NCI-H524 (cell line): ENCODE measurements at places on chromosomes 2 and 18.

- peak; percentile 17 for DNase-seq
Measured at GRCh38 chr18:47997338-47997780, 66.9 kb upstream of the SMAD2 start.

DNA sequence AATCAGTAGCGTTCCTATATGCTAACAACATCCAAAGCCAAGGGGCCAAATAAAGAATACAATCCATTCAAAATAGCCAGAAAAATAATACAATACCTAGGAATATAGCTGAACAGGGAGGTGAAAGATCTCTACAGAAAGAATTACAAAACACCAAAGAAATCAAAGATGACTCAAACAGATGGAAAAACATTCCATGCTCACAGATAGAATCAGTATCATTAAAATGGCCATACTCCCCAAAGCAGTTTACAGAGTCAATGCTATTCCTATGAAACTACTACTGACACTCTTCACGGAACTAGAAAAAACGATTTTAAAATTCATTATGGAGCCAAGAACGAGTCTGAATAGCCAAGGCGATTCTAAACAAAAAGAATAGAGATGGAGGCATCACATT lies 57.4 kb downstream of the CCBE1 start:
- DNase-seq = no peak

DNA sequence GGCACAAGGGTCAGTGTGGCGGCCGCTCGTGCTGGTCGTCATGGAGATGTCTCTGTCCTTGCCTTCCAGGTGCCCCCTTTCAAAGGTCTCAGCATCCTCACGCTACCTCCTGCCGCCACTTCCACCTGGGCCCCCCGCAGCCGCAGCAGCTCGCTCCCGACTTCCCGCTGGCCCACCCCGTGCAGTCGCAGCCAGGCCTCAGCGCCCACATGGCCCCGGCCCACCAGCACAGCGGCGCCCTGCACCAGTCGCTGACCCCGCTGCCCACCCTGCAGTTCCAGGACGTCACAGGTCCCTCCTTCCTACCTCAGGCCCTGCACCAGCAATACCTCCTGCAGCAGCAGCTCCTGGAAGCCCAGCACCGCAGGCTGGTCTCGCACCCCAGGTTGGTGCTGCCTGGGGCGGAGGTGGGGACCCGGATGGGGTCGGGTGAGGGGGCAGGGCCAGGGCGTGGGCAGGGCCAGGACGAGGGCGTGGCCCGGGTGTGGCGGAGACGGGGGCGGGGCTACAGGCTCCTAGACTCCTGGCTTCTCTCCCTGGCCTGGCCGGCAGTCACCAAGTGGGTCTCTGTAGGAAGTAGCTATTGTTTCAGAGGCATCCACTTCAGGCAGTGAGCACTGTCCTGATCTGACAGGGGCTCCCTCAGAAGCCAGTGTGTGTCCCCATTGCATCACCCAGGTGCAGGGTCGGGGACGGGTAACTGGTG lies 223.7 kb downstream of the LOXHD1 start:
- DNase-seq = no peak

- DNase-seq = peak; percentile 24
Measured at GRCh38 chr2:58378152-58378551, 137.0 kb upstream of the FANCL start.

DNA sequence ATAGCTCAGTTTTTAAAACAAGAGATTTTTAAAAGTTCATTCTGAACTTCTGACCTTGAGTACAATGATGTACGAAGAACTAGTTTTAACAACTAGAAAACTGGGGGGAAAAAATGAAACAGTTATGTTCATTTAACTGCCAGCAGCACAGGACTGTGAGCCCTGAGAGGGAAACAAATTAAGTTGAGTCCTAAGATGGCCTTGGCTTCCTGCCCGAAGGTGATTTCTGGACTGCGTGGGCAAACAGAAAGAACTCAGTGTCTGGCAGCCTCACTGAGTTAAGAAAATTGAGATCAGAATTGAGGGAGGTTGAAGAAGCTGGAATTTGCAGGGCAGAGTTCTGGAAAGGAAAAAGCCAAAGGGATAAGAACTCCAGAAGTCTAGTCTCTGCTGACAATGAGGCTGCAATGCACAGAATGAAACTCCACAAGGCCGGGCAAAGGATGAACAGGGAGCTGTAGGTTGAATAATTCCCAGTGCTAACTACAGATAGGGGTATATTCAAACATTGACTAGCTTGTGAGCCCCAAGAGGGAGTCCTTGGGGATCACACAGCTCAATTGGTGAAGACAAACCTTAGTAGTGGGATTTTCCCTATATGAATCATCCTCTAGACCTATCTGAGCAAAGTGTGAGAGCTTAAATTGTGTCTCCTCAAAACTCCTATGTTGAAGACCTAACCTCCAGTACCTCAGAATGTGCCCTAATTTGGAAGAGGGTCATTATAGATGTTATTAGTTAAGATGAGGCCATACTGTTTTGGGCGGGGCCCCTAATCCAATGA lies 13.1 kb upstream of the CRACDL start:
- no peak for DNase-seq

DNA sequence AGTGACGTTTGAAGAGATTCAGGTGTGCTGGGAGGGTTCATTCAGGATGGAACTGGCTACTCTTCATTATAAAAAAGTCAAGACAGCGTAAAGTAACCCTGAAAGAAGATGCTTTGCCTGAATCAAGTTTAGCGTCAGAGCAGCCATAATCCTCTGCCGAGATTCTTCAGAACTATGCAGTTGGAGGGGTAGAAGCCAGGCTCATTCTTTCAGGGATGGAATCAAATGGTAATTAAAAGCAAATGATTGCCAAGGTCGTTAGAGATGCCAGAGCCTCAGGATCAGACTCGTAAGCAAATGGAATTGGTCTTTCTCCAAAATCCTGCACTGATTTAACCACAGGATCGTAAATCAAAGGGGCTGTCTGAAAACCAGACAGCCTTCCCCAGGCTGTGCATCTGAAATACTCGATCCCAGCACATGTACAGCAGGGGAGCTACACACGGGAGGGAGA lies 21.9 kb downstream of the APCDD1 start:
- no peak for DNase-seq

- no peak for DNase-seq
Measured at GRCh38 chr18:77087393-77088141, 45.0 kb downstream of the MBP start.

DNA sequence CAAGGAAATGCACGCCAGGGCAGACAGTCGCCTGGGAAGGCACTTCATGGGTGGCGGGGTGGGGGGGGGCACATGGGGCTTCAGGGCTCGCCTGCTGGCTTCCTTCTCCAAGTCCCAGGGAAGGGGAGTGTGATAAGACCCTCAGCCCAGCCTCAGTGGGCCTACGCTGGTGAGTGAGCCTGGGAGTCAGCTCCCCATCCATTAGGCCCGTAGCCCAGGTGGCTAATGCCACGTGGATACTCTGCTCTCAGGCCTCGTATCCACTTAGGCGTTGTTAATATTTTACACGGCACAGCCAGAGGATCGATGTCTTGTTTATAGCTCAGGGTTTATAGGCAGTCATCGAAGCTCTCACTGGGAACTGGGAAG lies 47.1 kb downstream of the KCNIP3 start:
- DNase-seq = no peak

DNA sequence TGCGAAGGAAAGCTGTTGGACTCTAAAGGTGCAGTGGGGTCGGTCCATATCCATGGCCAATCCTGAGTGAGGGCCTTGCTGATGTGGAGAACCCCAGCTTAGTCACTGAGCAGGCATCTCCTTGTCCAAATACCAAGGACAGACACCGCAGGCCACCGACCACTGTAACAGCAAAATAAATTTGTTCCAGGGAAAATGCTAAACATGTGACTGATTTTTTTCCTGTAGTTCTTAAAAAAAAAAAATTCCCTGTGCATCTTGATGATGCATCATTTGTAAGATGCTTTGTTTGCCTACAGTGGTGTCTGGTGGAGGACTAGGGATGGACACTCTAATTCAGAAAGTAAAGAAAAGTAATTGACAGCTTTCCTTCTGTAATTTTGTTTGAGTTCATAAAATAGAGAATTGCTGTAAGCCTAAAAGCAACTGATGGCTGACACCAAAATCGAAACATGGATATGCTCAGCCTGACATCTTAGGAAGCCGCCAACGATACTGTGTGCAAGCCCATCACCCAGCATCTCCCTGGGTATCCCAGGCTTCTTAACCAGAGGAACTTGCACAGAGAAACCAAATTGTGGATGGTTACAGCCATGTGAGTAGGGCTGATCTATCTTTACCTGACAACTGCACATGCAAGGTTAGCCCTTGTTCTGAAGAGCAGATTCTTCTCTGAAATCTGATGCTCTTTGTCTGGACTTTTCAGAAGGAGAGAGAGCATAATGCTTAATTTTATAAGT lies 188.6 kb downstream of the ARL4C start:
- DNase-seq = no peak

DNA sequence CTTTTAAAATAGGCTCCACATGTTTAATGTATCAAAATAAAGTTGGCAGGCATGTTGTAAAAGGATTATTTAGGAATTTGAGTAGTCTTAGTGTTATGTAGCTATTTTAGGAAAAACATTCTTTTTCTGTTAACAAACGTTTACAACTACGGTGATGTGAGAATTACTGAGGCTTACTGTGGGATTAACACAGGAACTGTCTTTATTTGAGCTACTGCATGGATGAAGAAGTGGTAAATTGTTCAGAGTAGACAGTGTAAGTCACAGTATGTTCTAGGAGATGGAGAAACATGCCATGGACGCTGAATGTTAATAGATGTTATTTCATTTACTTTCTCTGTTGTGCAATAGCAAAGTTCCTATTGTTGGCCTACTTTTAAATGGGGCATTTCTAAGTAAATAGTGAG lies 1.6 kb downstream of the PPM1B start:
- DNase-seq = peak; percentile 51

- DNase-seq = no peak
Measured at GRCh38 chr2:239570971-239571520, 170.2 kb upstream of the HDAC4 start.

DNA sequence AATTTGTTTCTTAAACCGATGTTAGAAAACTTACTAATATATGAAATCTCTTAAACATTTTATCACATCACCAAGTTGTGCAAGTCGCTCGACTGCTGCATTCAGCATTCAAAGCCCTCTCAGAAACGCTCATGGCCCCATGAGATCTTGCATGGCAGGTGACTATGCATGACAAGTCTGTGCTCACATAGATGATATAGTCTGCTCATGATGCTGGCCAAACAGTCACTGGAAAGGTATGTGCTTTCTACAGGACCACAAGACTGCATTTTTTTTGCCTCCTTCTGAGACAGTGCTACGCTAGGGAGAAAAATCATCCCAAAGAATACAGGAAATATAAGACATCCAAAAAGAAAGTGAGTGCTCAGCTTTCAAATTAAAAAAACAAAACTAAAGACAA lies 98.3 kb upstream of the ZBTB14 start:
- DNase-seq = no peak

- DNase-seq = no peak
Measured at GRCh38 chr2:3470166-3470651, 49.1 kb downstream of the ADI1 start.

GRCh38 chr18:9139400-9140039 lies 2.9 kb downstream of the ANKRD12 start:
- no peak for DNase-seq

DNA sequence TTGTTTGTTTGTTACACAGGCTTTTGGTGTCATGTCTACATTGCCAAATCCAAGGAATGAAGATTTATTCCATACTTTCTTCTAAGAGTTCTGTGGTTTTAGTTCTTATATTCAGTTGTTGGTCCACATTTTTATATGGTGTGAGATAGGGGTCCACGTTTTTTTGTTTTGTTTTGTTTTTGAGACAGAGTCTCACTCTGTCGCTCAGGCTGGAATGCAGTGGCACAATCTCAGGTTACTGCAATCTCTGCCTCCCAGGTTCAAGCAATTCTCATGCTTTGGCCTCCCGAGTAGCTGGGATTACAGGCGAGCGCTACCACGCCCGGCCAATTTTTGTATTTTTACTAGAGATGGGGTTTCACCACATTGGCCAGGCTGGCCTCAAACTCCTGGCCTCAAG lies 8.2 kb downstream of the RALBP1 start:
- no peak for DNase-seq

DNA sequence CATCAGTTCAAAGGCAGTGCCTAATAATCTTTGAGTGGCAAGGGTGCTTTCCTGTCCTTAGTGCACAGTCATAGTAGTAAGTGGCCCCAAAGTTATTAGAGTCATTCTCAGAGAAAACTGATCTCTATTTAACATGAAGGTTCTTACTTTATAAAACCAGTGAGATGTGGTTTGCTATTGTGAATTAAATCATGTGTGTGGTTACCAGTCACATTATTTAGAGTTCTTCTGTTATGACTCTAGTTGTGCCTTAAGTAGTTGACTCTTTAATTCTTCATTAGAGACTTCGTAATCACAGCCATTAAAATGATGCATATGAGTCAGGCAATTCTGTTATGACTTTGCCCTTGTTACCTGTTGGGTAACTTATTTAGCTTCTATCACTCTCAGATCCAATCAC lies 1392.9 kb upstream of the ACVR2A start:
- no peak for DNase-seq

DNA sequence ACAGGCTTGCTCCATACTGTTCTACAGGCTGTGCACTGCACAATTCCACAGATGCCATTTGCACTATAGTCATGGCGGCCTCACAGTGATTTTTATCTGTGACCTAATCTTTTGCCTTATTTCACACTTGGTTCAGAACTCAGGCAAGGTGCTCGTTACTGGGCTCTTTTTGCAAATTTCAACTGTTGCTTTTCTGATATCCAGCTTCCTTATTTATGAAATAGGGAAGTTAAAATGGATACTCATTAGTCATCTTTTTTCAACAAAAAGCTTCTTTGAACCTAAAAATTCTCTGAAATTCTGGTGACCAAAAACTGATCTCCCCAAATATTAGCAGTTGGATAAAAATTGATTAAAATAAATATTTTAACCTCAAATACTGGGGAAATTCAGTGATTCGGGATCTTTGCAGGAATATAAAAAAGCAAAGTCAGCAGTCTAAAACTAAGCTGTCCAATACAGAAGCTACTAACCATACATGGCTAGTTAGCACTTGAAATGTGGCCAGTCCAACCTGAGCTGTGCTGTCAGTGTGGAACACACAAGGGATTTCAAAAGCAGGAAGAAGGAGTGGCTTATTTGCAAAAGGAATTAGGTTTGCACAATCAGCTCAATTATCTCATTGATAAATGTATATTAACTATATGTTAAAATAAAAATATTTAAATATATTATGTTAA lies 134.4 kb downstream of the COL4A4 start:
- DNase-seq = no peak

DNA sequence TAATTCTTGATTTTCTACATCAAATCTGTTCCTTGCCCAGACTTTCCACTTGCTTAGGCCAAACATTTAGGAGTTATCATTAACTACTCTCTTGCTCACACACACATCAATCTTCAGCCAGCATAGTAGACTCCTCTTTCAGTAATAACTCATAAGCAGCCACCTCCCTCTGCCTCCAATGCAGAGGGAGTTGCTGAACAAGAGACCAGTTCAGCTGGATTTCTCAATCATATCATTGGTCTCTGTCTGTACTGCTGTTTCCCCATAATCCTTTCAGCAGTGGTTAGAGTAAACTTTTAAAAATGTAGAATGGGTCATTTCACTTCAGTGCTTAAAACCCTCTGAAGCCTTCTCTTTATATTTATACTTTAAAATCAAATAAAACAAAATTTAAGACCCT lies 112.9 kb downstream of the SLC39A10 start:
- DNase-seq = no peak
